T-helper 2 cell (primary cell): ENCODE measurements at places on chromosomes 5 and 9.

- DNase-seq: no peak
Observed at GRCh38 chr9:37210737-37211523, 90.6 kb downstream of the ZCCHC7 start.

- DNase-seq: no peak
Observed at GRCh38 chr9:123423311-123423640, 67.3 kb downstream of the CRB2 start.

DNA sequence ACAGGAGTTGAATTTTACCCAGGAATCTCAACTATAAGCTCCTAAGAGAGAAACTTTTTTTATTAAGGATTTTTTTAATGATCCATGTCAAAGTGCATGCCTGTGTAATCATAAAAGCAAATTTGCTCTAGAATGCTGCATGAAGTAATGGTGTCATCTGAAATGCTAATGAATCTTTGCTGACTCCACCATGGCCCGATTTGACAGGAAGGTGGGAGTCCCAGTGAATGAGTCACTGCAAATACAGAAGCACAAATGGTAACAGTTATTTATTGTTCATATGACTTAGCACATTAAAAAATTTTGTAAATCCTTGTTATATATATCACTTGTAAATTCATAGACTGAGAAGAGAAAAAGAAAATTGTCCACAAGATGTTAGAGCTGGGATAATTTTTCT is 341.3 kb downstream of the RASEF start:
- DNase-seq: no peak

- no peak for DNase-seq
Observed at GRCh38 chr5:179187681-179188575, 127.8 kb downstream of the ZNF354C start.

DNA sequence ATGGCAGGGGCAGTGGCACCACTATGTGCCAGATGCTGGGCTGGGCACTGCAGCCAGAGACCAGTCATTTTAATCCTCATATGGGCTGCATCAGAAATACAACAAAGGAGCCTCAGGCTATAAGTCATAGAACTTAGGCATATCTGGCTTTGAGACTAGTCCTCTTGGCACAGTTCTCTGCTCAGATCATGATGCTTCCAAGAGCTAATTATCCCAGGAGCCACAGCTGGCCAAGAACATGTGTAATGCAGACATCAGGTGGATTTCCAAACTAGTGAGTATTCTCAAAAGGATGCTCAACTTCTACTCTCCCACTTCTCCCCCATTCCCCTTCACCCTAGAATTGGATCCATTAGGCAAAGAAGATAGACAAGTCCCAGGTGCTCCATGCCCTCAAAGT is 562.2 kb upstream of the TRPC7 start:
- no peak for DNase-seq

- DNase-seq: no peak
Observed at GRCh38 chr9:112647596-112647995, 70.3 kb downstream of the INIP start.

- DNase-seq: no peak
Observed at GRCh38 chr9:85151162-85151561, 481.6 kb downstream of the NTRK2 start.
